GM10248 (cell line): ENCODE measurements at places on chromosomes 3 and 15.

DNA sequence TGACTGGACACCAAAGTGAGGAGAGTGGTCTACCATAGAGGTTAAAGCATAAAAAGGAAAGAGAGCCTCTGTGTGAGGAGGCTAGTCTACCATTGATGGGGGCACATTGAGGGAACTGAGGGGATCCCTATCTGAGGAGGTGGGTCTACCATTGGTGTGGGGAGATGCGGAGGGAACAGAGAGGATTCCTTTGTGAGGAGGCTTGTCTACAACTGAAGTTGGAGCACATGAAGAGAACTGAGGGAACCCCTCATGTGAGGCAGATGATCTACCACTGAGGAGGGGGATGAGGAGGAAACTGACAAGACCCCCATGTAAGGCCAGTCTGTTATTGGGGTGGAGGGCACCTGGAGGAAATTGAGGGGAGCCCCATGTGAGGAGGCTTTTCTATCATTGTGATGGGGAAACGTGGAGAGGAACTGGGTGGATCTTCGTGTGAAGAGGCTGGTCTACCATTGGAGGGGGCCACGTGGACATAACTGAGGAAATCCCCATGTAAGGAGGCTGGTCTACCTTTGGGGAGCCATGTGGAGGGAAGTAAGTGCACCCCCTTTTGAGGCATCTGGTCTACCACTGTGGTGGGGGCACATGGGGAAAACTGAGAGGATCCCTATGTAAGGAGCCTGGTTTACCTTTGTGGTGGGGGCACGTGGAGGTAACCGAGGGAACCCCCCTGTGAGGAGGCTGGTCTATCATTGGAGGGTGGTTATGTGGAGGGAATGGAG is 160.1 kb downstream of the FBLN2 start:
- DNase-seq, result no peak

DNA sequence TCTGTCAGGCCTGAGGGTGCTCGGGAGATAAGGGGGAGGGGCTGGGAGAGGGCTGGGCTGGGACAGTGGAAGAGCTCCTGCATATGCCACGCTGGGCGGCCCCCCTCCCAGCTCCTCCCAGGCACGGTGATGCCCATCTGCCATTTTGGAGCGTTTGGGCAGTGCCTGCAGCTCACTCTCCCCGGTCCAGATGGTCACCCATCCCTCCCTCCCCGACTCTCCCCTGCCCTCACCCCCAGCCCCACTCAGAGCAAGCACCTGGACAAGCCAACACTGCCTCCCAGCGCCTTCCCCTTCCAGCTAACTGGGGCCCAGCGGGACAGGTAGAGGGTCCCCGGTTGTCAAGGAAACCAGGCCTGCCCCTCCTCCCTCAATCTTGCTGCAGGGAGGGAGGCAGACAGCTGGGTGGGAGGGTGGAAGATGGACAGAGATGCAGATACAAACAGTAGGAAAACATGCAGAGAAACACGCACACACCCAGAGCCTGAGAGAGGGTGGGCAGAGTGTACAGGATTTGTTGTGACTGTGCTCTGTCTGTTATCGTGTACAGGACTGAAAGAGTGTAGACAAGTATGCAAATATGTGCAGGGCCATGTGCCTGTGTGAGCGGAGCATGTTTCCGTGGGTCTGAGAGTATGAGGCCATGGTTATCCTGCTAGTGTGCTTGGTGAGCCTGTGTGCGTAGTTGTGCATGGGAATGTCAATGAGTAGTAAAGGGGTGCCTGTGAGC is 17.5 kb upstream of the CORO2B start:
- DNase-seq, result no peak

DNA sequence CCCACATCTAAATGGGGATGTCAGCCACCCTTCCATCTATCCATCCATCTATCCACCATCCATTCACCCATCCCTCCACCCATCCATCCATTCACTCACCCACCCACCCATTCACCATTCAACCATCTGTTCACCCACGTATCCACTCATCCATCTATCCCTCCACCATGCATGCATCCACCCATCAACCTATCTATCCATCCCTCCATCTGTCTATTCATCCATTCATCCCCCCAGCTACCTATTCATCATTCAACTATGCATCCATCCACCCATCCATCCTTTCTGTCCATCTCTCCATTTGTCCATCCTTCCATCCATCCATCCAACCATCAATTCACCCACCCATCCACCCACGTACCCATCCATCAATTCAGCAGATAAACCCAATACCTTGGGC is 14.6 kb downstream of the ITIH3 start:
- no peak for DNase-seq

- DNase-seq, result no peak
Measured at GRCh38 chr3:148428862-148429605, 268.7 kb upstream of the AGTR1 start.

DNA sequence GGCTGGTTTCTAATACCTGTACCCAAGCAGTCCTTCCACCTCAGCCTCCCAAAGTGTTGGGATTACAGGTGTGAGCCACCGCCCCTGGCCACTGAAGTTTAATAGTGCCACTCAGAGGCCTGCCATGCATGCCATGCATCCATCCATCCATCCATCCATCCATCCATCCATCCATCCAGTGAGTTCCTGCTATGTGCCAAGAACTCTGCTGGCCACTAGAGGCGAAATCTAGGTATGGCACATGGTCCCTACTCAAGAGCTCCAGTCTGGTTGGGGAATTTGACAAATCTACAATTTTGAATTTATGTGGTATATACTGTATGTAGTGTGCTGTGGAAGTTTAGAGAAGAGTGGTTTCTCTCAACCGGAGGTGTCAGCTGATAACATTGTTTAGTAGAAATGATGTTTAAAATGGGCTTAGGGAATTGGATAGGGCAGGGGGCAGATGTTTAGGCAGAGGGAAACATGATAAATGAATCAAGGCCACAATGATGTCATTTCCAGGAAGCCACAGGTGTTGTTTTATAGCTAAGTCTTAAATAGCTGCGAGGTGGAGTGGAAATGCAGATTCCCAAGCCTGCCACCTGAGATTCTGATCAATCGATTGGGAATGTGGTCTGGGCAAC is 384.4 kb upstream of the C2CD4B start:
- peak; percentile 26 for DNase-seq

GRCh38 chr3:112004187-112004586 is 5.5 kb downstream of the TAGLN3 start:
- DNase-seq, result no peak

DNA sequence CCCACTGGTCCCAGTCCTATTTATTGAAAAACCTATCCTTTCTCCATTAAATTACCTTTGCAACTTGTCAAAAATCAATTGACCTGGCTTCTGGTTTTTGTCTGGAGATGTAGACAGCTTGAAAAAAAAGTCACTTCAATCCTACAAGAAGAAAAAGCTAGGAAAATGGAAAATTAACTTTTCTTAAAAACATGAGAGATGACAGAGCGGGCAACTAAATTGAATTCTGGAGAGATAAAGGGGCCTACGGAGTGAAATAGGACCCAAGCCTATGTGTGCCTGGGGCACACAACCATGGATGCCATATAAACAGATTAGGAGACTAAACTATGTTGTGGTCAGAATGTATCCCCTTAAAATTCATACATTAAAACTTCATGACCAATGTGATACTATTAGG is 363.3 kb upstream of the SLCO3A1 start:
- DNase-seq, result no peak

DNA sequence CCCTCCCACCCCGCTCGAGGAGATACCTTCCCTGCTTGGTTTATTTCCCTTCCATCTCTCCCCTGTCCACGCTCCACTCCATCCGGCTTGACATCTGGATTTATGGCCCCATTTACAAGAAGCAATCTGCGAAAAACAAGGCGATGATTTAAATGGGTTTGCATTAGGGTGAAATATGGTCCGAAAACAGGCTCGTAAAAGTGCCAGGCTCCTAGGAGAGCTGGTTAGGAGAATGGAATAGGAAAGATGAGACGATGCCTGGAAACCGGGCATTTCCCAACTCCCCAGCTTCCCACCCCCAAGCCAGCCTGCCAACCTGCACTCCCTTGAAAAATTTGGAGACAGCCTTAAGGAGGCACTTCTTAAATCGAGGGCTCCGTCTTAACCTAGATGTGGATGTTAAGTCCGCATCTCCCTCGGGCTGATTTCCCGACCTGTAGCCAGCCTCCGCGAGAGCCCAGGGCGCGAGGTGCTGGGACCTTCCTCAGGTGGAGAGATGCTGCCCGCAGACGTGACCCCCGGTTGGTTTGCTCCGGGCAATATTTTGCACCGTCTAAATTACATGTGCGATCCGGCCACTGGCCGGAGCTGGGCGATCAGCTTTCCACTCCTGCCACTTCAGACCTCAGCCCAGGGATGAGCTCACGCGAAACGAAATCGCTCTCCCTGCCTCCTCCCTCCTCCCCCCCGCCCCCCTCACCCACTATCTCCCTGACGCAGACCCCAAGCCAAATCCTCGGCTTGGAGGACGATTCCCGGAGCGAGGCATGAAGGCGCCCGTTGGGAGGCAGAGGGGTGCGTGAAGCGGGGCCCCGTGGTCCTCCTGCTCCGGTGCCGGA is 1.3 kb downstream of the GRM7 start:
- DNase-seq, result peak; percentile 12

GRCh38 chr3:12948891-12949711 is 107.7 kb upstream of the RPL32 start:
- DNase-seq, result peak; percentile 55

GRCh38 chr3:32109256-32109655 is 2.8 kb downstream of the GPD1L start:
- no peak for DNase-seq

DNA sequence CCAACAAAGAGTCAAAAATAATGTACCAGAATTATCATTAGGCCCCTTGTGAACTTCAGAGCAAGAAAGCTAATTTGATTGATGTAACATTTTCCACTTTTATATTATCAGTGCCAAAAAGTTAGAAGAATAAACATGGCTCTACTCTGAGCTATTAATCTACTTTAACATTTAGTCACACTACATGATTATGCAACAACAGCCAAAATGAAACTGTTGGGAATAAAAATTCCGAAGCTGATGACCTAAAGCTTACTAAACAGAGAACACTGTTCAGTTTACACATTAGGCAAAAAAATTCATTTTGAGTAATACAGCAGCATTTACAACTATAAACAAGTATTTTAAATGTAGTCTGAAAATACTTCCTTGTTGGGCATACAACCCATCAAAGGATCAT is 1134.1 kb downstream of the EPHA3 start:
- no peak for DNase-seq

DNA sequence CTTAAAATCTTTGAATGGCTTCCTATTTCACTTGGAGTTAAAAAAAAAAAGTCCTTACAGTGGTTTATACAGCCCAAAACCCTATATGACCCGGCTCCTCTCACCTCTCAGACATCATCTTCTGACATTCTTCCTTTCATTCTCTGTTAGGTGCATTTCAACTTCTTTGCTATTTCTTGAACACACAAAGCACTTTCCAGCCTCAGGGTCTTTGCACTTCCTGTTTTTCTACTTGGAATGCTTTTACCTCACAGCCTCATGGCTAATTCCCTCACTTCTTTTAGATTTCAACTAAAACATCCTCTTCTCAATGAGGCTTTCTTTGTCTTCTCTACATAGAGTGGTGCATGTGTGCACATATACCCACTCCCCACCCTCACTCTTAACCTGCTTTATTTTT is 91.0 kb upstream of the MB21D2 start:
- no peak for DNase-seq

- DNase-seq, result no peak
Measured at GRCh38 chr3:46129588-46130272, 78.4 kb downstream of the CCR1 start.

GRCh38 chr3:58839187-58839586 is 172.6 kb upstream of the FAM3D start:
- no peak for DNase-seq

DNA sequence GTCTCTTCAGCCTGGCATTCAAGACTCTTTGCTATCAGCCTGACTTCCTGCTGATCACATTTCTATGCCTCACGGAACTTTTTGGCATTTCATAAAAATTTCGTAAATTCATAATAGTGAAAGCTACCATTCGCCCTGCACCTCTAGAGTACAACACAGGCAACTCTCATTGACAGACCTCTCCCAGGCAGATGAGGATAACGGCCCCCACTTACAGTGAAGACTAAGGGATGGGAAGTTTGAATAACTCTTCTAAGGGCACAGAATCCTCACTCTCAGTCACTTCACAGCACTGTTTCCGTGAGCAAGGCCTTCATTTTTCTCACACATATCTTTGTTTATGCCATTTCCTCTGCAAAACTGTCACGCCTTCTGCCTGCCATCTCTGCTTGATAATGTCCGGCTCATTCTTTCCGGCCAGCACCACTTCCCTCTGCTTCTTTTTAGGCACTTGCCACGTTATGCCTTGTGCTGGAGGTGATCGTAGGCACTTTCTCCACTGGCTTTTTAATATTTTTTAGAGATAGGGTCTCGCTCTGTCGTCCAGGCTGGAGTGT is 224.1 kb upstream of the HES1 start:
- DNase-seq, result no peak

DNA sequence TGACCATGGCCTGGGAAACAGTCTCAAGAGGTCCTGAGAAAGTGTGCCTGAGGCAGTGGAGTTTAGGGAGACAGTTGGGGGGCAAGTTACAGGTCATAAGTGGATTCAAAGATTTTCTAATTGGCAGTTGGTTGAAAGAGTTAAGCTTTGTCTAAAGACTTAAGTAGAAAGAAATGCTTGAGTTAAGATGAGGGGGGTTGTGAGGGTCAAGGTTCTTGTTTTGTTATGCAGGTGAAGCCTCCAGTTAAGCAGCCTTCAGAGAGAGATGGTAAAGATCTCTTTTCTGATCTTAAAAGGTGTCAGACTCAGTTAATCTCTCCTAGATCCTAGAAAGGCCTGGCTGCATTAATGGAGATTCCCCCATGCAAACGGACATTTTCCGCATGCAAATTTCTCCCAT is 356.3 kb upstream of the C2CD4B start:
- no peak for DNase-seq

- DNase-seq, result no peak
Measured at GRCh38 chr3:193977622-193978021, 158.3 kb upstream of the HES1 start.

DNA sequence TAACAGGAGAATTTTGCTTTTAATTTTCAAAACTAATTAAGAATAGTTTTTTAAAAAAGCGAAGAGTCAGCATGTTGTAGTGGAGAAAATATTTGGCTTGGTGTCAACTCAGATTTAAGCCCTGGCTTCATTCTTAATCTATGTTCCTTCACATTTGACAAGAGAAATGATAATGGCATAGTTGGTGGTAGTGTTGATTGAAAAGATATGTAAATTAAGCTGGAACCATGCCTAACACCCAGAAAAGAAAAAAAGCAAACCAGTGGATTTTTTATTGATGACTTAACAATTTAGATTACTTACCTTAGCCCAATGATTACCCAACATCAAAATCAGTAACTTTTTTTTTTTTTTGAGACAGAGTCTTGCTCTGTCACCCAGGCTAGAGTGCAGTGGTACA is 27.4 kb downstream of the TCAIM start:
- DNase-seq, result no peak

- DNase-seq, result no peak
Measured at GRCh38 chr3:90184861-90185260, 1077.4 kb downstream of the EPHA3 start.

DNA sequence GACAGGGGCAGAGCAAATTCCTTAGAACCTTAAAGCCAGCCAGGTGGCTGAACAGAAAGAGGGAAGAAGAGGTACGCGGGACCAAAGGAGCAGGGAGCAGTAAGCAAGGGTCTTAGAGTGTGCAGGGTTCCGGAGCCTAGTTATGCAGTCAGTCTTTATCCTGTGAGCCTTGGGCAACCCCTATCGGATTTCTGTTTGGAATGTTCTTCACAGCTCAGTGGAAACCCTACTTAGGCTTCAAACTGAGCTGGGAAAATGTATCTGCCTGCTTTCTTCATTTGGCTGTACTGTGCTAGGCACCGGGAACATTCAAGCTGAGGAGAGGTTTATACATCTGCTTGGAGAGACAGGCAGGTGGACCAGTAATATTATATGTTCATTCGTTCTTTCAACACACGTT is 37.1 kb downstream of the PSMD6 start:
- DNase-seq, result no peak
